Astrocyte (in vitro differentiated cells and primary cell): ENCODE measurements at places on chromosomes 5 and 9.

GRCh38 chr5:171521219-171521633 is 101.8 kb downstream of the FGF18 start:
- DNase-seq, result peak; percentile 93

DNA sequence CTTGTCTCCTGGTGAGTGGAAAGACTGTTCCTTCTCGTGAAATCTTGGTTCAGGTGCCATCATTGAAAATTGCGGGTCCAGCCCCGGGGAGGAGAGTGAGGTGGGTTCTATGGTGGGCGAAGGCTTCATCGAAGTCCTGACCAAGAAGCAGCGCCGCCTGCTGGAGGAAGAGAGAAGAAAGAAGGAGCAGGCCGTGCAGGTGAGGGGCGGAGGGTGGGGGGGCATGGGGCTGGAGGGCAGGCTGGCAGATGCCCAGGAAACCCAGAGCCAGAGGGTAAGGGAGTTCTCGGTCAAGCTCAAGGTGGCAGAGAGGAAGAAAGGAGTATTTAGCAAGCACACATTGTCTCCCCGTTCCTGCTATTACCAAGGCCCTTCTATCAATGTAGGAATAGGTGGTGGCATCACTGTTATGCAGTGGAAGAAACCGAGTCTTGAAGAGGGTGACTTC is 24.3 kb upstream of the POMT1 start:
- no peak for DNase-seq

DNA sequence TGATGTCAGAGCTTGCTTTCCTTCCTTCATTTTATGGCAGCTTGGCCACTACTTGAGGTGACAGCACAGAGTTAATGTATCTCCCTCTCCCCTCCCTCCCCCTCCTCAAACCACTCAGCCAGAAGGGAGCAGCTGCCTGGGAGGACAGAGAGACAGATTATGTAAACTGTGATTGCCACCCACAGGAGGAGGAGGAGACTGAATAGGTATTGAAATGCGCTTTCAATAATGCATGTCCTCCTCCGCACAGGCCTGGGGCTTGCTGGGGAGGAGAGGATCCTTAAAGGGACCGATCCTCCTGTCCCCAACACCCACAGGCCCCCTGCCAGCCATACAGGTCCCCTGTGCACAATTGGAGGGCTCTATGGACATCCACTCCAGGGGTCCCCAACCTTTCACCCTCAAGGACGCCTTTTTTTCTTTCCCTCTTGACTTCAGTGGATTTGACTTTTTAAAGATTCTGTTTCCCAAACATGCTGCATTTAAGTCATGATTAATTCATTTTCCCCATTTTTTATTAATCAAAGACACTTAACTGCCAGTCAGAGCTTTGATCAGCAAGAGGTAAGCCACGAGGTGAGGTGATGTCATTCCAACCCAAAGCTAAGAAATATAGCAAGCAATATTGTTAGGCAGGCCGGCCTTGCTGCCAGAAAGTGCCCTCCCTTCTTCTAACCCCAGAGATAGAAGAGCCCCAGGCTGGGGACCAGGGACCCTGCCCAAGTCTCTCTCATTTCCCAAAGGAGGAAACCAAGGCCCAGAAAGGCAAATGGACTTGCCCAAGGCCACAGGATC is 47.5 kb upstream of the CPLX2 start:
- DNase-seq, result no peak

DNA sequence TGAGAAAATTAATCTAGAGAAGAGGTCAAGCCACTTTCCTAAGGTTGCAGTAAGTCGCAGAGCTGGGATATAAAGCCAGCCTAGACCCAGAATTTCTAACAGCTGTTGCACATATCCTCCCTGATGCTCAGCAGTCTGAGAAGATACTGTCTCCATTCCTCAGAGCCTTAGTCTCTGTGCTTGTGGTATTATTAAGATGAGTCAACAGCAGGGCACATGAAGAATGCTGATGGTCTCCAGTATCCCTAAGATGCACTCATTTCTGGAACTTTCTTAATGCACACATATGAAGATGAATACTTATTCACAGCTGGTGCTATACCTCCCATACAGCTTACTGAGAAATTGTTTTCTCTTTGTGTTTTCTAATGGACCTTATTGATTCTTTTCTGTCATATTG is 32.5 kb downstream of the SGCD start:
- peak; percentile 85 for DNase-seq

- no peak for DNase-seq
Measured at GRCh38 chr5:101976933-101977332, 319.2 kb downstream of the SLCO4C1 start.

- DNase-seq, result no peak
Measured at GRCh38 chr9:87973122-87973521, 1.2 kb downstream of the CDK20 start.

GRCh38 chr9:134869554-134870300 is 10.9 kb upstream of the FCN2 start:
- no peak for DNase-seq

DNA sequence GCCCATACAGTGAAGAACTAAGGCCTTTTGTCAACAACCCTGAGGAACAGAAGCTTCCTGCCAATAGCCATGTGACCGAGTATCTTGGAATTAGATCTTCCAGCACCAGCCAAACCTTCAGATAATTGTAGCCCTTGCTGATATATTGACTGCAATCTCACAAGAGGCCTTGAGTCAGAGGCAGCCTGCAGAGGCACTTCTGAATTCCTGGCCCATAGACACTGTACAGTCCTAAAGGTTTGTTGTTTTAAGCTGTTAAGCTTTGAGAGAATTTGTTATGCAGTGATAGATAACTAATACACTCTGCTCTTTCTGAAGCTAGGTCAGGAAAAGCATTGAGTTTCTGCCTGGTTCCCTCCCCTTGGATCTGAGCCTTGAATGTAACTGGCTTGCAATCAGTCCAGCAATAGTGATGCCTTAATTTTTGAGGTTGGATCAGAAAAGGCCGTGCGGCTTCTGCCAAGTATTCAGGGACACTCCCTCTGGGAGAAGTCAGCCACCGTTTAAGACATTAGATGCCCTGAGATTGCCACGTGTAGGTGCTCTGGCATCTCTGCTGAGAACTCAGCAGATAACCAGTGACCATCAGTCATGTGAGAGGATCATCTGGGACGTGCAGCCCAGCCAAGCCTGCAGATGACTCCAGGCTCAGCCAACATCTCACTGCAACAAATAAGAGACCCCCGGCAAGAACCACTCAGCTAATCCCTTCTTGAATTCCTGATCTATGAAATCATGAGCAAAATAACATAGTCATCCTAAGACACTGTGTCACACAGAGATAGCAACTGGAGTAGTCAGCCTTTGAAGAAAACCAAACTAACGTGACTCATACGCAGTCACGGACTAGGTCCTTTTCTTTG is 126.8 kb upstream of the STC2 start:
- peak; percentile 100 for DNase-seq

DNA sequence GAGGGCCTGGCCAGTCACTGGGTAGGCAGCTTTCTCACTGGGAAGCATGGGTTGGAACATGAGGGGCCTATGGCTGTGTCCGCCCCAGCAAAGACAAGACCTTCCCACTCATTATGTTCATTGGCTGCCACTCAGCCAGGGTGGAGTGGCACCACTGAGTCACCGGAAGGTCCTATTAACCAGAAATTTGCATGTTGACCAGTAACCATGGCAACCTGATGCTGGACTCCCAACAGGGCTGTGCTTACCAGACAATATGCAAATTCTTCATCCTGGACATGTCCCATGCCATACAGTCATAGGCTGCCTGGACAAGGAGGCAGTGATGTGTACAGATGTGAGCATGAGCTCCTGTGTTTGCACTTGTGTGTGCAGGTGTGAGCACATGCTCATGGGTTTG is 66.7 kb downstream of the PSD2 start:
- DNase-seq, result peak; percentile 57

DNA sequence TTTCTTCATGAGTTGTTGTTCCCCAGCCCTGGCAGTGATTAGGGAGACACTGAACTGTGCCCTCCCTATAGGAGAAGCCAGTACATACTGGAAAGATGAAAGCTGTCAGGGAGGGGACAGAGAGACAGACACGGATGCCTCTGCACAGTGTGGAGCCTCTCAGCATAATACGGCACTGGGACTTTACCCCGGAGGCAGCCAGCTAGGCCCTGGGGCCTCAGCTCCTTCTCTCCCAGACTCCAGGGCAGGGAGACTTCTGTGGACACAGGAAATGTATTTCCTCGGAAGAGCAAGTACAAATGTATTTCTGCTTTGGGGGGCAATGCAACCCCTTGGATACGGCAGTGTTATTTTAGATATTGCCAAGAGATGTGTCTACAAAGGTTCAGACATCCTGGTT is 62.0 kb downstream of the S1PR3 start:
- DNase-seq, result no peak

DNA sequence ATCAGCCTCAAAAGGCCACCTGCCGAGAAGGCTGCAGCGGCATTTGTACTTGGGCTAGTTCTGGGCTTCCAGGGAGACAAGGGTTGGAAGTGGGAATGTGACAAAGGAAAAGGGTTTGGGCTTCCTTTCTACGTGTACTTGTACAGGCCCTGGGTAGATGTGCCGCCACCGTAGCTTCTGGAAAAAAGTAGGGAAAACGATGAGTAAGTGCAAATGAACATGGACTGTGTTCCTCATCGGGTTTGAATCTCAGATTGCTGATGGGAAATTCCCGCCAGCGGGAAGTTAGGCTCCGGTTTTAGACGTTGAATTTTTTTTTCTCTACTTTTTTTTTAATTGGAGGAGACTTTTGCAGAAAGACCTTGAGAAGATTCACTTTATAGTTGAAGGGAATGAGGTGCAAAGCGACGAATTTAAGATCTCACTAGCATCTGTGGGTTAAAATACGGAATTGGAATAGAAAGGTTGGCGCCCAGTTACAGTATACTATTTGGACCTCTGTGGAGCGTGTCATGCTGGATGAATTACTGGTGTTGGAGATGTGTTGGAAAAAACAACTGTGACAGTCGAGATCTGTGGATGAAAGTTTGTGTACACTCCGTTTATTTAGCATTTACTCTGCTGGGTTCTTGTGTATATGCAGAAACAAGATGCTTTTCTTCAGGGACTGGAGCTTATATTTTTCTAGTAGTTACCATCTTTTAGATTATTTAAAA is 1.2 kb downstream of the G3BP1 start:
- DNase-seq, result peak; percentile 37

DNA sequence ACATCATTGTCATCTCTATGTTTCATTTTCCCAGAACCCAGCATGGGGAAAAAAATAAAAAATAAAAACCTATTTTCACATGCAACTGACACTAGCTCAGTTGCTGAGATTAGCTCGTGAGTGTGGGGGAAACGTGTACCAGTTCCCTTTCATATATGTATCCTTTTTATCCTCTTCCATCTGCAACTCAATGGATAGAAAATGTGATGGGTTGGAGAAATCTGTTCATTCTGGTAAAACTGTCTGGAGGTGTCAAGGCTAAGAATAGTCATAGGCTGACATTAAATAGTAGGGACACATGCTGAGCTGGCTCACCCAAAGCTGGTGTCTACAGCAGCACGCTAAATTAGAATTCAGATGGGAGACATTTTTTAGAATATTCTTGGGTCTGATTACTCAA is 519.3 kb downstream of the ELAVL2 start:
- no peak for DNase-seq

- DNase-seq, result no peak
Measured at GRCh38 chr9:72257814-72258213, 107.2 kb downstream of the ZFAND5 start.

DNA sequence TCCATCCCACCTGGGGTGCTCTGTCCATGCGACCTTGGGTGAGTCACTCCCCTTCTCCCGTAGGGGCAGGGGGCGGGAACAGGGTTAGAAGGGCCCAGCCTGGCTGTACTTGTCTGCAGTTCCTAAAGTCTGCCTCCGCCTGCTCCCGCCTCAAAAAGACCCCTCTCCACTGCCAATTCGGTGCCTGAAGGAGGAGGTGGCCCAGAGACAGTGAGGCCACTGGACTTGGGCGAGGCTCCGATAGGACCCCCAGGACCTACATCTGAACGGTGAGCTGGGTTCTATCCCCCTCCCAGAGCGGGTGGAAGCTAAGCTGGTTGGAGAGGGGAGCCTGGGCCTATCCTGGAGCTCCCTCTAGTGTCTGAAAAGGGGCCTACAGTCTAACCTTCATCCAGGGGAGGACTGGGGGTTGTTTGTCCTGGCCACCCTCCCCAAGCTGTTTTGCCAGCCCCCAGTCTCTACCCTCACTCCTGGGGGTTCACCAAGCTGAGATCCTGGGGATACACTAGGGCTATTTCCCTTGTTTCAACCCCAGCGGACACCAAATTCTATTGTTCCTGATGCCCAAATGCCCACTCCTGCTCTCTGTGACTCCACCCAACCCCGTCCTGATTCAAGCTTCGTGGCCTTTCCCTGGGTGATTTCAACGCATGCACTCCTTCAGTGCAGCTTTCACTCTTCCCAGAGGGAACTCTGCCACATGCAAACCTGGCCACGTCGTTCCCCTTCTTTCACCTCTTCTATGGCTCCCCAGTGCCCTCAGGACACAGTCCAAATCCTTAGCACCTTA is 6.1 kb upstream of the CRB2 start:
- no peak for DNase-seq

DNA sequence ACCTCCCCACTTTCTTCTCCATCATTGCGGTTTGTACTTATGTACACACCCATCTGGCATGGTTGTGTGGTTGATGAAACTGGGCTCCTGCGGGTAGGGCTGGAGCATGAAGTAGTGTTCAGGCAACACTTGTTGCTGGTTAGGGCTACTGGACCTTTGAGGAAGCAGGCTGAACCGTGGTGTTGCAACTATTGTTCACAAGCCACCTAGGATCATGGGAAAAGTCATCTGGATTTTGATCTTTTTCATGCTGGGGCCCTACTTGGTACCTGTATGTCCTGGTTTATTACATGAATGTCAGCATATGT is 40.1 kb upstream of the TIFAB start:
- DNase-seq, result no peak

- DNase-seq, result peak; percentile 85
Measured at GRCh38 chr9:120868676-120869359, 8.2 kb downstream of the PHF19 start.

DNA sequence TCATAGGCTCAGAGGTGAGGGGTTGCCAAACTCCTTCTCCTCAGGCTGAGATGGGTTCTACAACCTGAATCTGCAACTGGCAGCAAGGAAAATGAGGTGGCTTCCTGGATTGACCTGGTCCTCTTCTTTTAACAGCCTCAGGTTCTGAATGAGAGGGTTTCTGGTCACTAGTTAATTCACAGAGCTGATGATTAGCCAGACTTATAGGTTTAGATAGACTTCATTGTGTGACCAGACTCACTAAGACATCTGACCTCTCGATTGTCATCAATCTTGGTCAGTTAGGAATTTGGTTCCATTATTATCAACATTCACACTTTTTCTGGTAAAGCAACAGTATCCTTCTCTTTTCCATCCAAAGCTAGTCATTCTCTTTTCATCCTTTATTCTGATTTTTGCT is 257.9 kb downstream of the PAPPA start:
- DNase-seq, result no peak

- DNase-seq, result peak; percentile 0
Measured at GRCh38 chr5:6408627-6409446, 30.5 kb upstream of the MED10 start.

GRCh38 chr5:136526791-136527190 is 161.4 kb upstream of the TRPC7 start:
- DNase-seq, result no peak

- DNase-seq, result no peak
Measured at GRCh38 chr5:88808153-88808552, 74.8 kb downstream of the MEF2C start.
